ENCODE measurements at places on chromosomes 12 and 14.

- no peak for DNase-seq
Observed at GRCh38 chr12:26345471-26346003, 150.2 kb downstream of the SSPN start.

GRCh38 chr14:93343266-93343665 lies 3.7 kb upstream of the COX8C start:
- DNase-seq = no peak

DNA sequence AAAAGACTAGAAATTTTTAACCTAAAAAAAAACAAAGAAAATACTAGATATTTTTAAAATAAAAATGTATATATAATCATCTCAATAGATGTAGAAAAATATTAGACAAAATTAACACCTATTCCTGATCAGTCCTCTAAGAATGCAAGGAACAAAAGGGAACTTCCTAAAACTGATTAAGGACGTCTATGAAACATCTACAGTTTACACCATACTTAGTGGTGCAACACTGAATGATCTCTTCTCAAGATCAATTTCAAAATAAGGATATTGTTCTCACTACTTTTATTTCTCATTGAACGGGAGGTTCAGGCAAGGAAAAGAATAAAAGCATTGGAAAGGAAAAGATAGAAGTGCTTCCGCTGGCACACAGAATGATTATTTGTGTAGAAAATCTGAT lies 16.0 kb downstream of the OLR1 start:
- no peak for DNase-seq

- DNase-seq = no peak
Observed at GRCh38 chr14:59085207-59085739, 103.2 kb upstream of the DAAM1 start.

DNA sequence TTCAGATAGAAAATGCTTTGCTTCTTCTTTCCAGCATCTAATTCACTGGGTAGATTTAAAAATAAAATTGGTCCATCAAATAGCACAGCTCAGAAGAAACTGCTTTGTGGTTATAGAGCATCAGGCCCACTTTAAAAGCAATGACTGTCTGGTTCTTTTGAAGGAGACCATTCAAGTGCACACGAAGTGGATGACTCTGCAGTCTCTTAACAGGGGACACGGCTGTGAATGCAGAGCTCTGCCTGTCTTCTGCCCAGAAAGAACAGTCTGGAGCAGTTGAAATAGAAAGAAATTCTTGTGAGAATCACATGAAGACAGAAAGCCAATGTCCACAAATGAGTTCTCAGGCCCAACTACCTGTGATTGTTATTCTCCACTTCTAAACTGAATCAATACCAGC lies 138.7 kb upstream of the PLEKHA5 start:
- DNase-seq = no peak

DNA sequence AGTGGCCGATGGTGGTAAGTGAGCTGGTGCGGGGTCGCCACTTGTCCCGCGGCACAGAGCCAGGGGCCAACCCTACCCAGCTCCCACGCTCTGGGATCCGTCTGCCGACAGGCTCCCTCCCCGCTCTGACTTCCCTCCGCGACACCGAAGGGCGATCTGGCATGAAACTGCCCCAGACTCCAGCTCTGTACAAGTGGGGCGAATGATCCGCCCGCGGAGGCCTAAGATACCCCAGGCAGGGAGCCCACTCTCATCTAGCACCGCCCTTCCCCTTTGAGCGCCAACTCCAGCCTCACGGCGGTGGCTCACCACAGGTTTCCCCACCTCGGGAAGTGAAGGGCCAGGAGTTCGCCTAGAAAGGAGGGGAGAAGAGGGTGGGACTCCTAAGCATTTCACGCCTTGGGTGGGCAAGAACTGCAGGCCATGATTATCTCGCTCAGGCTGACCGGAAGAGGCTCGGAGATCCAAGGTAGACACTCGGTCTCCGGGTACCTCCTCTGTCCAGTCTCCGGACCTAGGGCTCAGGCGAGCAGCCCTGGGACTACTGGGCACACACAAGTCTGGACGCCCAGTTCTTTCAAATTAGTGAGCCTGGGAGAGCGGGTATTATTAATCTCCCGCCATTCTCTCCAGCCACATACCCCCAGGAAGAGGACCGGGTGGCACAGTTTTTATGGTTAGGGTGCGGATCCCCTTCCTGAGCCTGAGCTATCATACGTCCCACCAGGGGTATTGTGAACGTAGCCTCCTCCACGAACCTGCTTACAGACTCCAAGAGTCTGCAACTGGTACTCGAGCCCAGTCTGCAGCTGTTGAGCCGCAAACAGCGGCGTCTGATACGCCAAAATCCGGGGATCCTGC lies 849 bp downstream of the WNT1 start:
- DNase-seq = no peak
